HFF-Myc (cell line): ENCODE measurements at places on chromosomes 5 and 9.

- DNase-seq, result no peak
Observed at GRCh38 chr9:25913806-25914205, 235.6 kb upstream of the TUSC1 start.

DNA sequence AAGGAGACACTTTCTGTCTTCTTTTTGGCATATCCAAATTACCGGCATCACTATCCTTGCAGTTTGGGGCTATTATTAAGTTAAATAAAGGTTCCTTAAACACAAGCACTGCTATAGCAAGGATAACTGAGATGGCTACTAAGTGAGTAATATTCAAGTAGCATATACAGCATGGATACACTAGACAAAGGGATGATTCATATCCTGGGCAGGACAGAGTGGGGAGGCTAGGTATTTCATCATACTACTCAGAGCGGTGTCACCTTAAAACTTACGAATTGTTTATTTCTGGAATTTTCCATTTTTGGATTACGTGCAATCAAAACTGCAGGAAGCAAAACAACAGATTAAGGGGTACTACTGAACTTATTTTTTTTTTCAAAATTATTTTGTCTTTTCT lies 54.1 kb downstream of the FER start:
- peak; percentile 82 for DNase-seq

DNA sequence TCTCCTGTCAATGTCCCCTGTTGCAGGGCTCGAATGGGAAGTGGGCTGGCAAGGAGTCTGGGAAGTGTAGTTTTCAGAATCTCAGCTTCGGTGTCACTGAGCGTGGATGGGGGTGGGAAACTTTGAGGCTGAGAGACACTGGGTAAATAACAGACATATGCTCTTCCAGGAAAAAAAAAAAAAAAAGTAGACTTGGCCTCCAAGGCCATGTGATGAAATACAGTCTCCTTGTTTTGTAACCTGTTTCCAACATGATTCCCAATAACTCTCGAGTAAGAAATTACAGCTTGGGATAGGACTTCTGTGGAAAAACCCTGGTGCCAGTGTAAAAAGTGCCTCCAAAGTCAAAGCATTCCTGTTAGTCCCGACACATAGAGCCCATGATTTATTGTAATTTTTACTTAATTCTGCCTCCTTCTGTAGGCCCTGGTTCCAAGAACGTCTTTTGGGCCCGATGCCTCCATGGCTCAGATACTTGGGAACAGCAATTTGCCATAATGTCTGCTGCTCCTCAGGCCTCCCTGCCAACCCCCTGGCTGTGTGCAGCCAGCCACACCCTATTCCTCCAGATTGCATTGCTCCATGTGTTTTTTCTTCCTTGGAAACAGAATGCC lies 119.5 kb upstream of the TNC start:
- no peak for DNase-seq

- peak; percentile 16 for DNase-seq
Observed at GRCh38 chr5:37552770-37553719, 173.9 kb downstream of the WDR70 start.

DNA sequence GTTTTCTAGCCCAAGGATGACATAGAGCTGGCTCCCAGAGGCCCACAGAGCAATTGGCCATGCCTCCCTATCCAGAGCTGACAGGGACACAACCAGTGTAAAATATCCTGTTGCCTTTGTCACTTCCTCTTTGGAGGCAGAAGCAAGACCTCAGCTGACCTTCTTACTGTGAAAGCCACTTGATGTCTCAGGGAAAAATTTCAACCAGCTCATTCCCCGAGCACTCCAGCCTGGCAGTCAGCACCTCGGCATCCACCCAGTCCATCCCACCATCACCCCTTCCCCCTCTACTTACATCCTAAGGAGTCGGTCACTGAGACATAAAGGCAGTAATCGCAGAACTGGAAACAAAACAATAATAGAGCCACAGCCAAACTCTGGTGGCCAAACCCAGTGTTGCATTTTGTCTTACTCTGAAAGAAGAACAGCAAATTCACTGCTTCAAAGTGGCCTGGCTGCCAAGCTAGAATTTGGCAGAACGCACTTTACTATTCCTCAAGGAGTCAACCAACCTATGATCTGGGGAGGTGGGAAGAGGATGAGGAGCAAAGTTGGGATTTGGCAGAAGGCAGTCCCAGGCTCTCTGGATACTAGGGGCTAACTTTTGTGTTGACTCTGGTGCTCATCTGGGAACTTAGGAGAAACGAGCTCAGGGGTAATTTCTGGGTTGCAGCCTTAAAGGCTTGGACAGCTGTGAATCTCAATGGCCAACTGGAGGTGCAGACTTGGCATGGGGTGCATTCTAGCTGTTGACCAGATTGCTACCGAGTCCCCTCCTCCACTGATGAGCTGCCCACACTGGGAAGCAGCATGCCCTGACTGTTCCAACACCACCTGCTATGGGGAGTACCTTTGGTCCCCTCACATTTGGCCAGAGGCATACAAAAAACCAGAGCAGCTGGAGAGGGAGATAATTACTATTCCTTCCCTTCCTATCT lies 13.6 kb downstream of the NIPAL4 start:
- DNase-seq, result no peak

GRCh38 chr5:14574891-14575508 lies 6.6 kb upstream of the OTULINL start:
- DNase-seq, result no peak

DNA sequence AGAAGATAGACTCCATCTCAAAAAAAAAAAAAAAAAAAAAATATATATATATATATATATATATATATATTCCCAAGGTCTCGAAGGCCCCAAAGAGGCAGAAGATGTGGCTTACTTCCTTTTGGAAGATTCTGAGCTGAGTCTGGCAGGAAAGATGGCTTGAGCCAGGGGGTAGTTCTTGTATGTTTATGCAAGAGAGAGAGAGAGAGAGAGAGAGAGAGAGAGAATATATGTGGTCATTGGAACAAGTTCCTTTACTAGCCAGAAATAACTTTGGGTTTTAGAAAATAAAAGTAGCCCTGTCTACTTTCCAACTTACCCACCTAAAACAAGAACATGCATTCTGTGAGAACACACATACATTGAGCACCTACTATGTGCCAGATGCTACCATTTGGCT lies 17.6 kb downstream of the NCS1 start:
- DNase-seq, result no peak

DNA sequence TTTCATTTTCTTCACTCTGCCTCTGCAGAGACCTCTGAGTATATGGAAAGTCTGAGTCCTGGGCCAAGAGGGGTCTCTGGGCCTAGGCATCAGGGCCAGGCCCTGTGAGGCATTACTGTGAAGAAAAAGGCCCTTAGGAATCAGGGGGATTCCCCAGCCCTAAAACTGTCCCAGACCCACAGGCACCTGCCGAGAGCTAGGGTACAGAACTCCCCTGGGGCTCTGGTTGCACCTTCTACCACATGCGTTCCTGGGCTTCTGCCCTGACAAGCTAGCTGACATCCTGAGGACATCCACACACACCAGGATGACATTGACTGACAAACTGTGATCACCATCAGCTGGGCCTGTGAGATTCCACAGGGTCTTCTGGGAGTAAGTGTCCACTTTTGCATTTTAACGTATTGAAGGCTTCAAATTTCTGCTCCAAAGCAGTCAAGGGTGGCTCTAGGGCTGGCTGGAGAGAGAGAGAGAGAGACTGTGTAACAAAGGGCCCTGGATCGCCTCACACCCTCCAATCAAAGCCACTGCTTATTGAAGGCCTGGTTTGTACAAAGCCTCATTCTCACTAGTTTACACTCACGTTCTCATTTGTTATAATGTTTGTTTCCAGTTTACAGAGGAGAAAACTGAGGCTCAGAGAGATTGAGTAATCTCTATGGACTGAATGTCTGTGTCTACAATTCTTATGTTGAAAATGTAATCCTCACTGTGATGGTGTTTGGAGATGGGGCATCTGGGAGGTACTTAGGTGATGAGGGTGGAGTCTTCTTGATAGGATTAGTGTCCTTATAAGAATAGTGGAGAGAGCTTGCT lies 45.1 kb downstream of the TGFBI start:
- no peak for DNase-seq

- DNase-seq, result no peak
Observed at GRCh38 chr9:126053913-126054312, 272.7 kb upstream of the MVB12B start.

- DNase-seq, result no peak
Observed at GRCh38 chr9:136847826-136848392, 1.3 kb upstream of the PHPT1 start.

GRCh38 chr5:169426784-169427183 lies 125.8 kb upstream of the SLIT3 start:
- no peak for DNase-seq

DNA sequence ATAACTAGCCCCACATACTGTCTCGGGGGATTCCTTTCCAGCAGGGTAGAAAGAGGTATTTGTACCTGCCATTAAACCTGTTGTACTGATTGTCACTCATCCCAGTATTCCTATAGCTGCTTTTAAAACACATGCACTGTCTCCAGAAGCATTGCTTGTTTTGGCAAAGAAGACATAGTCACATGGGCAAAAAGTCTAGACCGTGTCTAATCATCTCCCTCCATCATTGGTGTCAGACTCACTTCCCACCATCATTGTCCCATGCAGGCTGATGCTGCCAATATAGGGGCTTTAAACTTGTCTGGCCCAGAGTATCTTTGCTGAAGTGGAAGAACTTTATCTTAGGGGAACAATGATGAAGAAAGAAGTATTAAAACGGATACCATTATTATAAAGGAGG lies 12.6 kb downstream of the DNAJC21 start:
- no peak for DNase-seq

DNA sequence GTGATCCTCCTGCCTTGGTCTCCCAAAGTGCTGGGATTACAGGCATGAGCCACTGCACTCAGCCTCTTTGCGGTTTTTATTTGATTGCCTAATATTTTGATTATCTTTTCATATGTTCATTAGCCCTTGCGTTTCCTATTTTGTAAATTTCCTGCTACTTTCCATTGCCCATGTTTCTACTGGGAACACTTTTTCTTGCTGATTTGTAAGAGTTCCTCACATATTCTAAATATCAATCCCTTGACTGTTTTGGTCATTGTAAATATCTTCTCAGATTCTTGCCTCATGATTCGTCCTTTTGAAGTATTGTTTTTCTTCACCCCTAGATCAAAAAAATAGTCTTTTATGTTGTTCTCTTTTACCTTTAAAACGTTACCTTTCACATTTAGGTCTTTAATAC lies 37.9 kb upstream of the TTC1 start:
- no peak for DNase-seq

- DNase-seq, result no peak
Observed at GRCh38 chr5:168578006-168578405, 1.2 kb downstream of the PANK3 start.

GRCh38 chr5:150625831-150626746 lies 14.4 kb upstream of the SYNPO start:
- DNase-seq, result no peak

GRCh38 chr5:145056800-145057199 lies 778.3 kb downstream of the PRELID2 start:
- DNase-seq, result no peak

- DNase-seq, result no peak
Observed at GRCh38 chr5:174283211-174284005, 237.9 kb downstream of the NSG2 start.

GRCh38 chr9:116198344-116198743 lies 44.8 kb downstream of the PAPPA start:
- no peak for DNase-seq

GRCh38 chr9:107141967-107142366 lies 141.1 kb upstream of the RAD23B start:
- DNase-seq, result no peak

DNA sequence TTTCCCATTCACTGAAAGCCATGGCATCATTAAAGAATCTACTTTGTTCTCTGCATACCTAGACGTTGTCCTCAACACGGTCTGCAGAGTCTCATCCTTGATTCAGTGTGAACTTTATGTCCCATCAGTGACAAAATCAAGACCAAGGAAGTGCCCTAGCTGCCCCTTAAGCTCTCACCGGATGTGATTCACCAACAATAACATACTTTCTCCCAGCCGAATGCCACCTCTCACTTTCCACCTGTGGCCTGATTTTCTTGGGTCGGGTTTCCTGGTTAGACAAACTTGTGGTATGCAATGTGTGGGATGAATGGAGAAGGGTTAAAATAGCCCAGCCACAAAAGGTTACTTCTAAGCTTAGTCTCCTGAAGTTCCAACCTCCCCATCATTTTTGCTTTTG lies 145.3 kb upstream of the PAPPA start:
- DNase-seq, result no peak

- DNase-seq, result no peak
Observed at GRCh38 chr5:44943647-44944046, 134.9 kb downstream of the MRPS30 start.

DNA sequence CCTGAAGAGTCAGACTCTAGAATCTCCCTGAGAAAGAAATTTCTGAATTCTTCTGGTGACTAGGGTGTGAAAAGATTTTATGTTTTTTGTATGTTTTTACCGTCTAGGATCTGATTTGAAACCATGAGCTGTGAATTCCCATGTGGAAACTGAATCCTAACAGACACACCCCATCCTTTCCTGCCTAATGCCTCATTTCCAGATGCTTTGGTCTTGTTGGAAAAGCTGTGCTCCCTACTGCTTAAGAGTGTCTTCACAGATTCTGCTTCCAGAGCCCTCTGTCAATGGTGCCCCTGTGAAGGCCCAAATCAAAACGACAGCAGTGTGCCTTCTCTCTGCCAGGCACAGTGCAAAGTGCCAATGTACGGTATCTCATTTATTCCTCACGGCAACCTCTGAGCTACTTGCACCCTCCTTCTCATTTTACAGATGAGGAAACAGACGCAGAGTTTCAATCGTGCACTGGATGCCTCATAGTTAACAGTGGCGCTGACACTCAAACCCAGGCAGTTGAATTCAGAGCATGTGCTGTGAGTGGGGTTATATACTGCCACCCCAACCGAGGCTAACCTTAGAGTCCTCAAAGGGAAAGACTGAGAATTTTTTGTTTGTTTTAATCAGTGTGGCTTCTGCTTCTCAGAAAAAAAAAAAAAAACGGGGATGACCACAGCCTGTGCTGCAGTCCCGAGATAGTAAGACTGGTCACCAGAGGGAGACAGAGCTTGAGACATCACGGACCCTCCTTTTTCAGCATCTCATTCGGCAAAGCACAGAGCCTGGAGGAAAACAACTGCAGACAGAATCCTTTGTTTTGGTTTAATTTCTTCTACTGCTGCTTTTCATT lies 188.4 kb downstream of the SNCAIP start:
- peak; percentile 47 for DNase-seq

DNA sequence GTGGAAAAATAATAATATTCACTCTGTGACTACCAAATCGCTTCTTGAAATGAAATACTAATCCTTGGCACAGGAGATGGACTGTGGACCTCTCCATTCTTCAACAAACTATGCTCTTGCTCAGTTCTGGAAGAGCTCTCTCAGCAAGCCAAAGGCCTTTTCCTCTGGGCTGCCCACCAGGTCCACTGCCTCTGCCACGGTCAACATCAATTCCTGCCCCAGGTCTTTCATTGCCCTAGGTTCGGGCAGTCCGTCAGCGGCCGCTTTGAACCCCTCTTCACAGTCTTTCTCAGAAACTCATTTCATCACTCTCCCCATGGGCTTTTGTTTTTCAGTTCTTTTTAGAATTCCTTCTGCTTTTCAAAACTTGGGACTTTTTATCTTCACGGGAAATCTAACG lies 64.9 kb downstream of the GNAQ start:
- DNase-seq, result no peak

DNA sequence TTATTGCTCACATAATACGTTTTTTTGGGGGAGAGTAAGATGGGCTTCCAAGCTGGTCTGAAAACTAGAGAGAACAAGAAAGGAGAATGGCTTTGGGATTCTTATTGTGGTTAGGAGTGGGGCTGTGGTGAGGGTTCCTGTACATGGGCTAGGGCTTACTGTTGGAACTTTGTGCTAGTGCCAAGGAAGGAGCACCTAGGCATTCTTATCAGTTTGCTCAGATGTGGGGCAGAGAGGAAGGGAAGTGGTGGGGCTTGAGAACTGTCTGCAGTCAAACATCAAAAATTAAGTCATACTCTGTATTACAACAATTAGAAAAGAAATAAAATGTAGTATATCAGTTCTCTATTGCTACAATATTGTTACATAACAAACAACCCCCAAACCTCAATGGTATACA lies 4.0 kb upstream of the THBS4 start:
- no peak for DNase-seq
